ENCODE measurements at places on chromosomes 5 and 9.

DNA sequence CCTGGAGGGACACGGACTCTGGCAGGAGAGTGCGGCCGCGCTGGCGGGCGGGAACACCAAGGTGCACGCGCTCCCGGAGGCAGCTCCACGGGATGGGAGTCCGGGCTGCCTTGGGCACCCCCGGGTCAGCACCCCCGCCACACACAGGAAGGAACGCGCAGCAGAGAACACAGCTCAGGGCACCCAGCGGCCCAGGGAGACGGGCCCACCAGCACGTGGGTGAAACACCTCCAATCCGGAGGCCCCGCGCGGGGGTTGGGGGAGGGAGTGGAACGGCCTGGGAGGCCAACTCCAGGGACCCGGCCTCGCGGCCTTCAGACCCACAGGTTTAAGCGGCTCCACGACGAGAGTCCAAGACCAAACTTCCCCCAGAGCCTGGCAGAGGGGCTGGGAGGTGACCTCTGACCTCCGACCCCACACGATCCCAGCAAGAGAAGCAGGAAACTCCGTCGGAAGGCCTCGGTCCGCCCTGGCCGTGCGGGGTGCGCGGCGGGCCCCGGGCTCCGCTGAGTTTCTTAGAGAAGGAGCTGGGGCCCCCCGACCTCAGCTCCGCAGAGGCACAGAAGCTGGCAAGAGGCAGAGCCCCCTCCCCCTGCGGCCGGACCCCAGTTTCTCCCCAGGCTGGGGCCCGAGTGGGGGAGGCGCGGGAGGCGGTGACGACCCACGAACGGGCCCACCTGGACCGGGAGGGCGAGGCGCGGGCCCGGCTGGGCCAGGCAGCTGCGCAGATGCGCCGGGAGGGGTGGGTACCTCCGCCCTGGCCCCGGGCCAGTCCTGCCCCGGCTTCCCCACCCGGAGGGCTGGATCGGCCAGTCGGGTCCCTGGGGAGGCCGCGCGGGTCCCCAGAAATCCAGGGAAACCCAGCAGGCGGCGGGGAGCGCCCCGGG, 851 bp downstream of the NACC2 start:
- peak; percentile 65 for DNase-seq

DNA sequence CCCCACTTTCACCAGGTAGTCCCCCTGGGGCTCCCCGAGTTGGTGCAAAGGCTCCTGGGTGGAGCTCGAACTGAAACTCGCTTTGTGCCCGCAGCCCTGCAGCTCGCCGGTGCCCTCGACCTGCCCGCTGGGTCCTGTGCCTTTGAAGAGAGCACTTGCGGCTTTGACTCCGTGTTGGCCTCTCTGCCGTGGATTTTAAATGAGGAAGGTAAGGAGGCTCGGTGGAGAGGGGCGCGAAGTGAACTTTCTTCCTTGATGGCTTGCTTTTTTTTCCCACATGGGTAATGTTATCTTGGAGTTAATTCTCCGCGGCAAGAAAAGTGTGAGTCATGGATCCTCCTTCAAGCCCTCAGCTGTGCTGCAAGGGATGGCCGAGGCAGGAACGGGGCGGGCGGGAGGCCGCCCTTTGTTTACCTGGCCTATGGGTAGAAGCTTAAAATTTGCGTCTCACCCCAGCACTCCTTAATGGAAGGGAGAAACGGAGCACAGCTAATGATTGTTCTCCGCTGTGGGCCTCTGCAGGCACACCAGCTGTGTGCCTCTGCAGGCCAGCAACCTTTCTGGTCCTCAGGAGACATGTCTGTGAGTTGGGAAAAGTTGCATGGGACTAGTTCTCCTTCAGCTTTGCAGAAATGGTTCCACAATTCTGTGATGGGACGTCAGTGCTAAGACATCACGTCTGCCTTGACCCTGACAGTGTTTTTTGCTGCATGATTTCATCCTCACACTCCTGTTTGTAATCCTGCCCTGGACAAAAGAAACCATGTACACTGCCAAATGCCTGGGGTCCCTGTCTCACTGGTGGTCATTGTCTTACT, 1.1 kb downstream of the MAMDC2 start:
- DNase-seq, result peak; percentile 62

GRCh38 chr5:139212486-139212885, 14.3 kb upstream of the SIL1 start:
- DNase-seq, result no peak

DNA sequence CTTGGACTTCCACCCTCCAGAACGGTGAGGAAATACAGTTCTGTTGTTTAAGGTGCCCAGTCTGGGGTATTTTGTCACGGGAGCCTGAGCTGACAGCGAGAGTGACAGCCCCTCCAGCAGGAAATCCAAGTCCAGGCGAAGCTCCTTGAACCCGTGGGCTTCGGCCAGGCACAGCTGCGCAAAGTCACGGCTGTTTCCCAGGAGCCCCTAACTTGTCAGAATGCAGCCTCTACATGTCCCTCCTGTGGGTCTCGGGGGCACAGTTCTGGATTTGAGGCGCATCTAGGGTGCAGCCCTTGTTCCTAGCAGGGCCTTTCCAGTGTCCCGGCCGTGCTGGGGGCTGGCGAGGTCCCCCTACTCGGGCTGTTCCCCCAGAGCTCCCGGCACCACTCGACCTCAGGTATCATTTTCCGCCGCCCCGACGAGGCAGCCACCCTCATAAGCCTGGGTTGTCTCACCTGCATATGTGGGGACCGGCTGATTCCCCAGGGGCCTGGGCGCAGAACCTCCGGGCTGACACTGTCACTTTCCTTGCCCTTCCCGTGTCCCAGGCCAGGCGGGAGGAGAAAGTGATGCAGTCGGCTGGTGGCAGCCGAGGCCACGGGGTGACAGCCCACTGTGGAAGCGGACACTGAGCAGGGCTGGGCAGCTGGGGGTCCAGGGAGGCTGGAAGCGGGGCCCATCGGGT, 4.5 kb downstream of the LCN8 start:
- no peak for DNase-seq

- peak; percentile 97 for DNase-seq
Observed at GRCh38 chr9:76441551-76442322, 17.2 kb upstream of the GCNT1 start.

DNA sequence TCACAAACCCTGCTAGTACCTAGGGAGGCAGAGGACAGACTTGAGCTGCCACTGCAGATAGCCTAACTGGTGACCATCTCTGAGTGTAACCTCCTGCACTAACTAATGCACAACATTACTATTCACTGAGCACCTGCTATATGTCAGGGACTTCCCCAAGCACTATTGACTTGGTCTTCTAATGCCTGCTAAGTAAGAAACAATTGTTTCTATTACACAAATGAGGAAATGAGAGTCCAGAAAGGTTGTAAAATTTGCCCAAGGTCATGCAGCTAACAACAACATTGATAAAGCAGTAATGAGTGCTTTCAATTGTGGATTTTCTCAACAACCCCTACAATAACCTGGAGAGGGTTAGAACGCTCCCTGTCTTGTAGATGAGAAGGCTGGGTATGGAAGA, 183.7 kb downstream of the ZNF462 start:
- DNase-seq, result no peak

GRCh38 chr5:132058646-132059042, 1.8 kb upstream of the IL3 start:
- DNase-seq, result no peak
